AG20443 (cell line): ENCODE measurements at places on chromosomes 3 and 15.

GRCh38 chr15:85007741-85008397 is 26.2 kb downstream of the PDE8A start:
- DNase-seq, result no peak

- DNase-seq, result no peak
Measured at GRCh38 chr3:81962396-81962795, 201.0 kb upstream of the GBE1 start.

DNA sequence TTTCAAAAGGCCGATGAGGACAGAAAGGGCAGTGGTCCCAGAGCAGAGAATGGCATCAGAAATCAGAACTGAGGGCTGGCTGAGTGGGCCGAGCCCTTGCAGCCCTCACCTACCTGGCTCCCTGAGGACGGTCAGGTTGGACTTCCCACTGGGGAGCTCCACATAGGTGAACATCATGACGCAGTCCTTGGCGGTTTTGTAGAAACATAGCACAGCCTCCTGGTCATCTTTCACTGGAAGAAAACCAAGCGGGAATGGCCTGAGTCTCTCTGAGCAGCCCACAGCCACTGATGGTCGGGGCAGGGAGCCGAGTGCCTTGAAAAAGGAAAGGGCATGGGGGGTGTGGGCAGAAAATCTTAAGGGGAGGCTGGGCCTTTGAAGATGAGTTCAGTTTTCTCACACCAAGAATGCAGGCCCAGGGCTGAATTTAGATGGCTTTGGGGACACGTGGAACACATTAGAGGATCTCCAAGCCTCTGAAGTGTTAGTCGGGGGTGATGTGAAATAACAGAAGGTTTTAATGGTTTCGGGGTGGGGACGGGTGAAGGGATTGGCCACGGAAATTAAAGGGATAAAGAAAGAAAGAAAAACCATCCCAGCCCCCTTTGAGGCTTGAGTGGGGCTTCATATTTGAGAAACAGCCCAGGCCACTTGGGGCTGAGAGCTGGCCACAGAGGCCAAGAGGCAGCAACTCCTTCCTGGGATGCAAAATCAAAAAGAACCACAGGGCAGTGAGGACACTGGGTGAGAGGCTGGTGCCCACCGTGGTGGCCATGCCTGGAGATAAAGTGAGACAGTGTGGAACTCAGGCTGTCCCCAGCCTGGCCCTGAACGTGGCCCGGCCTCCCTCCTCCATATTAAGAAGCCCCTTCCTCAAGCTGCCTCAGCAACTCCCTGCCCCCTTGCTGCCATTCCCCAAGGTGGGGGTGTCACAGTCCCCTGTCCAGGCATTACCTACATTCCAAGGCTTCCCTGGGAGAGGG is 36.2 kb downstream of the UMPS start:
- no peak for DNase-seq

GRCh38 chr3:180117381-180118163 is 80.8 kb upstream of the PEX5L start:
- no peak for DNase-seq

GRCh38 chr3:171801738-171802589 is 8.3 kb downstream of the PLD1 start:
- DNase-seq, result peak; percentile 55

DNA sequence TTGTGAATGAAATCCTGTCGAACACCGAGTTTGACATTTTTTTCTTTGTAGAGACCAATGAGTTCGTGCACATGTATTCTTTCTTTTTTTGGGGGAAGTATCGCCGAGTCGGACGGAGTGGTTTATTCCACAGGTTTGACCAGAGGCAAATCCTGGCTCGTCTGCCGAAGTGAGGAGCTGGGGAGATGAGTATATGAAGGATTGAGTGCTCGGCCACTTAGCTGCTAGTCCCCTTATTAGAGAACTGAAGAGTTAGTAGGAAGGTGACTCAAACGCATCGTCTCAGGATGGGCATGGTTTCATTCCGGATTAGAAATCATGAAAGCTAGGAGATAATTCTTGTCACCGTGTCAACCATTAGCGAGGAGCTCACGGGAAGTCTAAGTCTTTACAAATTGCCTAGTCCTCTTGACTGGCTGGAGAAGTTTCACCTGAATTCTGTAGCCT is 154.7 kb upstream of the GOLIM4 start:
- no peak for DNase-seq

DNA sequence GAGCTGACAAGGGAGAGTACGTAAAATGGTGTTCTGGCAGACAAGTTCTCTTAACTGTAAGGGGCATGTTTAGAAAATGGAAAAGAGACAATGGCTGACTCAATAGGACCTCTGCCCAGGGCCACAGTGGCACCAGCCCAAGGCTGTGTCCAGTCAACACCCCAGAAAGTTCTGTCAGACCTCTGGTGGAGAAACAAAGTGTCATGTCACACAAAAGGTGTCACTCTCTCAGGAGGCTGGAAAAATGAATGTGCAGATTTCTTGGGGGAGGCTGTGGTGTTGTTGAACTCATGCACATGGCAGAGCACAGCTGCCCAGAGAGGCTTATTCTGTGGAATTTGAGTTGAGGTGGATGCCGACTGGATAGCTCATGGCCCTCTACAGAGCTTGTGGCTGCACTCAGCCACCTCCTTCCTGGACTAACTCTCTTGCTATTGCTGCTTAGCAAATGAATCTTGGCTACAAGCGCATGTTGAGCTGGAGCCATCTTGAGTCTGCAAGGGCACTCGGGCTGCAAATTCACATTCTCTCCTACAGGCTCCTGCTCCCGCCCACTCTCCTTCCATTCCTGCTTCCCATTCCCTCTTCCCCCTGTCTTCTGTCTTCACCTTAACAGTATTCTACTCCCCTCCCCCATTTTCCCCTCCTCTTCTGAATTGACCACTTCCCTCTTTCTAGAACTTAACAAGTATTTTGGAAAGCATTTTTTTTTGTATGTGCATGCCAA is 55.8 kb upstream of the SLC7A14 start:
- DNase-seq, result peak; percentile 59

- DNase-seq, result peak; percentile 40
Measured at GRCh38 chr3:177337541-177338331, 140.5 kb upstream of the TBL1XR1 start.

DNA sequence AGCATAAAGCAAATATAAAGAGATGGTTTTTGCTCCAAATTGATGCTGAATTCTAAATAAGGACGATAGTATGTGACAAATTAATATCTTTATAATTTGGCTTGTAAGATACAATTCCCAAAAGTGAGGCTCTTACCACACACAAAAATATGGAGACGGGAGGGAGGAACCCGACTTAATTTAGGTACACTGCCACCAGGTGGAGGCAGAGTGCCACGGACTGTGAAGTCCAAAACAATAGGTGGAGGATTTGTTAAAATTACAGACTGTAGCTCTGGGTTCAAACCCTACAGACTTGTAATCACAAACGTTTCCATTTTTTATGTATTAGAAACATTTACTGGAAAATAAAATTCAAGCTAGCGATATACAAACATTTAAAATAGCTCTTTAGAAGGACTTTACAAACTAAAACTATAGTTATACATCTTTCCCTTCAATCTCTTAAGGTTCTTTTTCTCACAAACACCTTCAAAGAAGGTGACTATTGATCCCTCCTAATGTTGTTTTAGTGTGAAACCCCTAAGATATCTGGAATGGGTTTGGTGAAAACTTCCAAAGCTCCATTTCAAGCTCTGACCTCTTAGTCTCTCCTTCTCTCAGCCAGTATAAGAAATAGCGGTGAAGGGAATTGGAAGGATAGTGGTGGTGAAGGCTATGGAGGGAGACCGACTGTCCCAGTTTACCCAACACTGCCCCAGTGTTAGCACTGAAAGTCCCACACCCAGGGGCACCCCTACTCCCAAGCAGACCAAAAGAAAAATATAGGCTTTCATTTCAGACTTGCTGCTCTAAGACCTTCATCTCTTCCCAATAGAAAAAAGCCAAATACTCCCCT is 89.7 kb downstream of the AQP9 start:
- DNase-seq, result peak; percentile 74

DNA sequence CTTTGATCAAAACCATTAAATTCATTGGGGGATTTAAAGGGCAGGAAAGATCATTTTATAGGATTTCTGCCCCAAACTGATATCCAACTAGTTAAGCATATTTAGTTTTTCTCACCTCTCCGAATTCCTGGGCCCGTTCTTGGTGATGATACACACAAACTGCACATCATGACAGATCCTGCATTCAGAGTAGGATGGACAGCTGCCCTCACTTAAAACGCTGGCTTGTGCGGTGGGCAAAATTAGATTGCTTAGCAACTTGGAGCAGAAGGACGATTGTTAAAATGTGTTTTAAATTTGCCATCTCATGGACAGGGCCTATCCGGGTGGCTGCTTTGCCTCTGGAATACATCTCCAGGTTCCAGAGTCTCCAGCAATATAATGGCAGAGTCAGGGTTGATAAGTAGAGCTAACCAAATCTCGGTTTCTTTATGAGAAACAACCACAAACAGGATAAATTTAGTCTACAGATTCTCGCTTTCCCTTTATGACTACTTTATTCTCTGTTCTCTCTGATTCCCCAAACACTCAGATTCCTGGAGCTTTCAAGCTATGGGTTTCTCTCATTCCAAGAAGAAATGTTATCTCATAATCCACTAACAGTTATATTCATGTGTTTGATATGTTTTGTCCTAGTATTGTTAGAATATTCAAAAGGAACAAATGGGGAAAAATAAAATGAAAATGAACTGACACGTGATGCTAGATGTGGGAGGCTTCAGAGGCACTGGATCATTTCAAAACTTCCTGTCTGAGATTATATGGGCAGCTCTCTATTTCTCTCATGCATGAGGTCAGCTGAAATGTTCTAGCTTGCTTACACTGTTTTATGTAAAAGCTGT is 1014.1 kb upstream of the SEMA6D start:
- no peak for DNase-seq

- DNase-seq, result no peak
Measured at GRCh38 chr3:127613406-127613805, 15.2 kb downstream of the MCM2 start.

- DNase-seq, result peak; percentile 86
Measured at GRCh38 chr3:125129512-125129997, 73.8 kb upstream of the HEG1 start.

- no peak for DNase-seq
Measured at GRCh38 chr3:53250881-53251605, 4.8 kb downstream of the TKT start.
